Activated CD4-positive, alpha-beta T cell treated with anti-CD3 and anti-CD28 coated beads, Interleukin-2, Interleukin-4, amounts not matched to agents 100 ng/mL and 50 ng/mL, durations not matched to agents 16 hours and 8 hours (primary cell): ENCODE measurements at places on chromosomes 6 and 20.
A peak's percentile ranks its signal among the peaks of the same experiment; 100 is the strongest.

DNA sequence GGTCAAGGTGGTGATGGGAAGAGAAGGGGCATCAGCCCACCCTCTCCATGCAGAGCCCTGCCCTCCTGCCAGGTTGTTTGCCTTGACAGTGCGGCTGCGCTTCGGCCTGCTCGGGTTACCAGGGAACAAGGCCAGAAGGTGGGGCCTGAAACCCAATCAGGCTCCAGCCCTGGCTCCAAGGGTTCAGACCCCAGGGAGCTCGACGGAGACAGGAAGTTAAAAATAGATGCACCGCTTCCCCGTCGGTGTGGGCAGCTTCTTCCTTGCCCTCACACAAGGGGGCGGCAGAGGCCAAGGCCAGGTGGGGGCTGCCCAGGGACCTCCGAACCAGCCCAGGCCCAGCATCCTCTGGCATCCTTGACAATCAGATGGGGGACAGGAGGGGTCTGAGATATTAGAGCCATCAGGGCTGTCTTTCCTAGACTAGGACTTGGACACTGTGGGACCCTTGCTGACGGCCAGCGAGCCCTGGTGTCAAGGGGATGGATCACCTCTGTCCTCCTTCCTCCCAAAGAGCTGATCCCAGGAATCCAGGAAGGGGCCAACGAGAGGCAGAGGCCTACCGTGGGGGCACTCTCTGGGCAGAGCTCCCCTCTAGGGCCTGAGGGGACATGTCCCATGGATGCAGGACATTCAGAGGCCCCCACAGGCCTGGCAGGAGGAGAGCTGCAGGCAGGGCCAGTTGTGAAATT lies 65.2 kb downstream of the RIPOR3 start:
- peak; percentile 9 for DNase-seq

GRCh38 chr6:119476554-119476953 lies 127.0 kb upstream of the MAN1A1 start:
- DNase-seq = no peak

DNA sequence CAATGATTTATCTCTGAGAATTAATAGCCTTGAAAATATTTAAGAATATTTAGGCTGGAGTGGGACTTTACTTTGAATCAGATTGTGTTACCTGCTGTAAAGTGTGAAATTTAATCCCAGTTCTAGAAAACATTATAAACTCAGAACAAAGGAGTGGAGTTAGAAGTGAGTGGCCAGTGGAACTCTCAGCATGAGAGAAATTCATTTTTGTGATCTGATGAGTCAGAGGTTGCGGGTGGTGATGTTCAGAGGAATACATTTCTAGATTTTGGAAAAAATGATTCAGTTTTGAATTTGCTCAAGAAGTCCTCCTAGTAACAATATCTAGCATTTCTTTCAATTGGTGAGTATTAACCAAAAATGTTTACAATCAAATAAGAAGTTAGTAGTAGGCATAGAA lies 167.5 kb downstream of the ZFAND3 start:
- peak; percentile 64 for DNase-seq

GRCh38 chr6:115120391-115120790 lies 777.6 kb upstream of the HS3ST5 start:
- no peak for DNase-seq

GRCh38 chr6:154258064-154258757 lies 98.4 kb downstream of the IPCEF1 start:
- DNase-seq = no peak

- DNase-seq = no peak
These were observed 45.2 kb downstream of the ANKEF1 start for GRCh38 chr20:10079964-10080363.

DNA sequence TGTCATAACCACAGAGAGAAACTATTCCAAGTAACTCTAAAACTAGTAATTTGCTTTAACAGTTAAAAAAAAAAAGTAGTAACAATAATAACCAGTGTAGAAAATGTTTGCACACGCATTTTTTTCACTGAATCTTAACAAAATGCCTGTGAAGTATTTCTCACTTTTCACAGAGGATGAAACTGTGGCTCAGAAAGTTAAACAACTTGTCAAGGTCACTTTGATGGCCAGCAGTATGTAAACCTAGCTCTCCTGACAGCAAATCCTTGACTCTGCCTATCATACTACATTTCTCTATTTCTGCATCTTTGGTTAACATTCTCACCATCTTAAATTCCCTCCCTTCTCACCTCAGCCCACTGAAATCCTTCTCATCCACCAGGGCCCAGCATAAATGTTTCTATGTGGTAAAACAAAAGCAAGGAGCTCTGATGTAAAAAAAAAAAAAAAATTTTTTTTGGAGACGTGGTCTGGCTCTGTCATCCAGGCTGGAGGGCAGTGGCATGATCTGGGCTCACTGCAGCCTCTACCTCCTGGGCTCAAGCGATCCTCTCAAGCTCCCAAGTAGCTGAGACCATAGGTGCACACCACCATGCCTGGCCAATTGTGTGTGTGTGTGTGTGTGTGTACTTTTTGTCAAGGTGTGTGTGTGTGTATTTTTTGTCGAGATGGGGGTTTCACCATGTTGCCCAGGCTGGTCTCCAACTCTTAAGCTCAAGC lies 26.1 kb upstream of the ZC3H12D start:
- no peak for DNase-seq

GRCh38 chr6:73802366-73802765 lies 106.4 kb downstream of the CD109 start:
- DNase-seq = no peak

GRCh38 chr20:2889209-2889608 lies 15.9 kb downstream of the PTPRA start:
- no peak for DNase-seq

DNA sequence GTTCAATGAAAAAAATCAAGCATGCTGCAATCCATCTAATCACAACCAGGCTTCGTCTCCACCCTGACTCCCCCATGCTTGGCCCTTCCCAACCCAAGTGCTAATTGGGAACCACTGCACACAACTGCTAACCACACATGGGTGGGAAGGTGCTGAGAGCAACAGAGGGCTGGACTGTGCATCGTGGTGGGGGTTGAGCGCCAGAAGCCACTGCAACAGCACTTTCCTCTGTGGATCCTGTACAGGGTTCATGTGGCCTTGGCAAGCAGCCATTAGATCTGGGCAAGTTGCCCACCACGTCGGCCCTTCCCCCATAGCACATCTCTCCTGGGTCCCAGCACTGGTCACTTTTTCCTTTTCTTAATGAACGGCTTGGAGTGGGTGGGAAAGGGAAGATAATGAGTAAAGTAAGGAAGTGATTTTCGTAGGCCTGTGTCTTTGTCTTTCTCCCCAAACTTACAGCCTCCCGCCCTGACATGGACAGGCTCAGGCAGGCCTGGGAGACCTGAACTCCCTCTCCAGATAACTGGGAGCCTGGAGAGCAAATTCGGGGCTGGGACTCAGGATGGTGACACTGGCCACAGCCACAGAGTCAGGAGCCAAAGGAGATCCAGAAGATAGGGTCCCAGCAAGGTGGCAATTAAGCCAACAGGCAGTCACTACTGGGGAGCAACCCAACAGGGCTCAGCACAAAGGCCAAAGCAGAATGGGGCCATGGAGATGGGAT lies 34.4 kb upstream of the MRPS10 start:
- no peak for DNase-seq

DNA sequence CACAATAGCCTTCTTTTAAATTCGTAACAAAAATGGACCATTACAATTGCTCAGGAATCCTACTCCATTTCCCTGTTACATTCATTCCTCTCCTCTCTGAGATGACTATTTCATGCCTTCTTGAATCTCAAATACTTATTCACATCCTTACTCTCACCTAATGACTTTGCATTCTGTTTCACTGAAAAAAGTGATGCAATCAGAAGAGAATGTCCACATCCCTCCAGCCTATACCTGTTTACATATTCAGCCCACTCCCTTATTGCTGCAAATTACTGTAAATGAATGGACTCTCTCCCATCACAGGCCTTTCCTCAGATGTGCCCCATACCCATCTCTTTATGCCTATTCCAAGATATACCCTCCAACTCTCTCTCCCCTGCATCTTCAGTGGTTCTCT lies 8.6 kb downstream of the TAAR1 start:
- no peak for DNase-seq

DNA sequence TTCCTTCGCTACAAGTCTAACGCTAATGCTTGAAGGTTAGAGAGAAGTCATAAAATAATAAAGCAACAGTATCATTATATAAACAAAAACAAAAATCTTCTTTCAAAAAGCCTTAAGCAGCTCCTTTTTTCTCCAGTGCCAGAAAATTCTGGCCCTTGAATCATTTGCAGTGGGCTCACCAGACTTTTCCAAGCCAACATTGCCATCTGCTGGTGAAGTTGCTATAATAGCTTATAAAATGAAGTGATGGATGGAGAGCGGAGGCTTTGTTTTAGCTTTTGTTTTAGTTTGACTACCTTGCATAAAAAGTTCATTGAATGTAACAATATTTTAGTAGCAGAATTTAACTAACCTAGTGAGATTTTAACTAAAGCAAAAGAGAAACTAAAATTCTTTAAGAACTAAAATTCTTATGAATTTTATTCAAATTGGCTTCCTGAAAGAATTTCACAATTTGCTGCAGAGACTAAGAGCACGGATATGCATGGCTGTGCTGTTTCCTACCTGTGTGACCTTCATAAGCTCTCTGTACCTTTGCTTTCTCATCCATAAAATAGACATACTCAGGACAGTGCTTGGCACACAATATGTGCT lies 44.8 kb upstream of the SLC2A12 start:
- DNase-seq = peak; percentile 70

DNA sequence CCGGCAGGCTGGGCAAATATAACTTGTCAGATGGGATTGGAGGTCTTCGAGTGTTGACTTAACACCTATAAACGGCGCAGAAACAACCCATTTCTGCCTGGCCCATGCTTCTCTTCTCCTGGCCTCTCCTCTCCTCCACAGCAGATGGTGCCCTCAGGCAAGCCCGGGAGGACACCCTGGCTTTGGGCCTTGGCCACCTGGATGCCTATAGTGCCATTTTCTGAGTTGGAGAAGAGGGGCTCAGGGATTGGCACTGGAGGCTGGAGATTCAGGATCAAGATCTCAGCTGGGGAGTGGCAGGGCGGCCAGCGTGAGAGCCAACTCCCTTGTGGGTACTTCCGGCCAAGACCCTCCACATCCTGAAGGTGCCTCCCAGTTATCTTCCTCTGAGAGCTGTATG lies 211.9 kb upstream of the PMEPA1 start:
- DNase-seq = no peak

DNA sequence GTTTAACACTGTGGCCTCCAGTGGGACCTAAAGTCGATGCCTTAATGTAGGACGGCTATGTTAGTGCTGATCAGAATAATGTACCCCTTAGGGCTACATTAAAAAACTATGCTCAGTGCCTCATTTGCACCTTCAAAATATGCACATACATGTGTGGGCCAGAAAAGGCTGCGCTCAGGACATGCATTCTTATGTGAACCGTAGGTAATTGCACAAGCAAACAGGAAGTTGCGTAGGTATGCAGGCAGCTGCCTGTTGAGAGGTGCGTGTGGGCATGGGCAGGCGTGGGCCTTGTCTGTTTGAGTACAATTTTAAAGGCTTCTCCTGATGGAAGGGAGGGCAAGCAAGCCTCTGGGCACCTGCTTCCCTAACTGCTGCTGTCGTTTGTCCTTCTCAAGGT lies 116.2 kb upstream of the JAG1 start:
- DNase-seq = no peak

DNA sequence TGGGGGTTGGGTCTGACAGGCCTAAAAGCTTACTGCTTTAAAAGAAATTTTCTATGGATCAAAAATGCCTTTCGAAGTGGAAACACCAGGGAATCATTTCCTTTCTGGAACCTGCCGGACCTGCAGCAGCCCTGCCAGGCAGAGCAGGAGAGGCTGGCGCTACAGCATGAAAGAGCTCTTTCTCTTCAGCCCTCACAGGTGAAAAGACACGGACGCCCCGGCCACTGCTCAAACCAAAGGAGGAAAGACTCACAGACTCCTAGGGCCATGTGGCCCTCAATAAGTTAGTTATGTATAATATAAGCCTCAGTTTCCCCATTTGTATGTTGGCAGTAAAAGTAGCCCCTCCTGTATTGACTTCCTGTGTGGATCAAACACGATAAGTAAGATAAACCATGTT lies 8.3 kb downstream of the SCML4 start:
- DNase-seq = no peak

DNA sequence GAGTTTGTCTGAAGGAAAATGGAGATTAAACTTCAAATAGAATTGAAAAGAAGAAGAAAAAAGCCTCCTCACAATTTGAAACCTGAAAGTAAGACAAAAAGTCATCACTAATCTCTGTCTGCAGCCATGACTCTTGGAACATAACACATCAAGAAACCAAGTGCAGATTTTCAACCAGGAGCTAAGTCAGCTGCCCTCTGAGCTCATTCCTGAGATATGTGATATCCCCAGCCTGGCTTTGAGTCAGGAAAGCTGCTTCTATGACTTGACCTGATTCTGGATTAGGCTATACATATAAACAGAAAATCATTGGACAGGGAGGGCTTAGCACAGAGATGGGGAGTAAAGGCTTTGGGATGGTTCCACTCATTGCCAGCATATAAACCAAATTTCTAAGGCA lies 891.4 kb downstream of the TFAP2A start:
- DNase-seq = no peak

DNA sequence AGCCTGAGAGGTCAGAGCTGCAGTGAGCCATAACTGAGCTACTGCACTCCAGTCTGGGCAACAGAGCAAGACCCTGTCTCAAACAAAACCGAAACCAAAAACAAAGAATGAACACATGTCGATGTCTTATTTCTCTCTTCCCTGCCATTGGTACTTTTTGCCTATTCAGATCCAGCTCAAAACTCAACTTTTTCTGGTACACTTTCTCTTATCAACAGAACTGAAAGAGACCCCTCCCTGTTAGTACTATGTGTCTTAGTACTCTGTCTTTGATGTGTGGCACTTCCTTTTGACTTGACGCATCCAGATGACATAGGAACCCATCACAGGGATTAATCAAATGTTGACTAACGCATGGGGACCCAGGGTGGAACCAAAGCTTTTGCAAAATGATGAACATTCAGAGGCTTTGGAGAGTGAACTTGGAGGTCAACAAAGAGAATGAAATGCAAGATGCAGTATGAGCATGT lies 44.8 kb downstream of the AKAP12 start:
- peak; percentile 34 for DNase-seq

- no peak for DNase-seq
These were observed 55.7 kb downstream of the GNAS start for GRCh38 chr20:58908221-58908620.

DNA sequence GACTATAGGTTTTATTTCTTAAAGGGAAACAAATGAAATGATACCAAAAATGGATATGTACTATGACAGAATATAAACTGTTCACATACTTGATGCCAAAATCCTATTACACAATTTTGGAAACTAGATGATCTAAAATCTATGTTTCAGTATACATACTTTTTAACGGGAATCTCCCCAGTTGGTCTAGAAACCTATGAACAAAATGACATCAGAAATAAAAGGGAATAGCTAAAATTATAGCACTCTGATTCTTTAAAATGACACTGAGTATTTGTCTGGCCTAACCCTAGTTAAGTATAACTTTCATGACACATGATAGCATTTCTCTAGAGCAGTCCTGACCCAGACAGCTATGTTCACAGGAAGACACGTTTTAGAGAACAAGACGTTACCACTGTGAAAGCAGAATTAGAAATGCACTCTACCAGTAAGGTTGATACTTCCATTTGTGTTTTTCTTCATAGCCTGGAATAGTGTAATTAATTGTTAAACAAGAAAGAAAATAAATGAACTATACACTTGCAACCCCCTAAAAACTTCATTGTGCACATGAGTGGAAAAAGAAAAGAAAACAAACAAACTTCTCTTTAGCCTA lies 3.3 kb downstream of the OSER1 start:
- DNase-seq = no peak

GRCh38 chr6:84615113-84615850 lies 149.1 kb downstream of the TBX18 start:
- no peak for DNase-seq

- DNase-seq = peak; percentile 63
These were observed 77.8 kb downstream of the CD164 start for GRCh38 chr6:109304284-109305015.
